ENCODE measurements at places on chromosomes 13 and 19.

DNA sequence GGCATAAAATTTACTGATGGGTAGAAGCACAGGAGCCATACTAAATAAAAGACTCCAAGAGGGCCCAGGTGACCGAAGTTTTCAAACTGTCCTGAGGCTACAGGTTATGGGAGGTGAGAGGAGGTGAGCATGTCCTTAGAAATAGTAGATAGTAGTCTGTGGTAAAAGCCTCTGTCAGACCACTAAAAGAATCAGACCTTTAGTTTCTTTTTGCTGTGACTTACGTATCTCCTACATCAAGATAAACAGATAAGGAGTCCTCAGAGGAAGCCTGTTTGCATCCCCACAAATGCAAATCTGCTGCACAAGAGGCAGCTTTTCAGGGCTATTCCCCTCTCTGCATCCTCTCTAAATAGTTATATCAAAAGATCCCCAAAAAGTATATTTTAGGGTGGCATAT lies 711.6 kb upstream of the SLITRK6 start:
- DNase-seq, result no peak

GRCh38 chr19:44847144-44848035 lies 1.3 kb downstream of the NECTIN2 start:
- DNase-seq, result no peak

DNA sequence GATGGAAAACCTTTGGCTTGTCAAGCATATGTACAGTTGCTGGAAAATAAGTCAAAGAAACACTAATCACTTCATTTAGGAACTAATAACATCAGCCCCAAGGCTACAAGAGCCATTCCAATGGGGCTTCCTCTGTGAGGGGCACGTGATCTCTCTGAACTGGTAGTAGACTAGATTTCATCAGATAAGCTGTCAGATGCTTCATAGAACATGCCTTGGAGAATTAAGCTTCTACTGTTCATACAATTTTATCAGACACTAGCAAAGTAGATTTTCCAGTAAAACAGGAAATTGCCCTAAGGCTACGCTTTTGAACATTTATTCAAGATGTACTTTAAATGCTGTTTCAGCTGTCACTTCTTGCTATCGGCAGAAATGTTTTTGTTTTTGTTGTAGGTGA lies 107.8 kb downstream of the EDNRB start:
- DNase-seq, result no peak

GRCh38 chr19:17058236-17058635 lies 17.0 kb downstream of the HAUS8 start:
- no peak for DNase-seq

DNA sequence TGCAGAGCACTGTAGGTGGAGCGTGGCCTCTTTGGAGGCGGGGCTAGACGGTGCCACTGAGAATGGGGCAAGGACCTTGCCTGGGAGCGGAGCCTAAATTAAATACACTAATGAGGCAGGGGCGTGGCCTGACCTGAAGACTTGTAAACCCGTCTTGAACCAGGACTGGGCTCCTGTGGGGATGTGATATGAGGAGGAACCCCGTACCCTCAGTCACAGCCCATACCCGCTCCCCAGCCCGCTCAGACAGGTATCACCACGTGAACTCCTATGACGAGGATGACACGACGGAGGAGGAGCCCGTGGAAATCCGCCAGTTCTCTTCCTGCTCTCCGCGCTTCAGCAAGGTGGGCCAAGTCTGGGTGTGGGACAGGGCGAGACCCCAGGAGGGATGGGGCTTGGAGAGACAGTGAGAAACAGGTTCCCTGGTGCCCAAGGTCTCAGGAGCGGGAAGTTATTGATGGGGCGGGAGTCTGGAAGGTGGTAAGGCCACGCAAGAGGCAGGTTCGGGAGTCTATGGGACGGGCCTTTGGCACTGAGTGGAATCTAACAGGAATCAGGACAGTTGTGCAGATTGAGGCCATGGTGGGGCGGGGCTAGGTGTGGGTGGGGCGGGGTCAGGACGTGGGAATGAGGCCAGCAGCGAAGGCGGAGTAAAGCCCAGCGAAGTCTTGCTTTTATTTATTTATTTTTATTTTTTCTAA lies 14.7 kb downstream of the DNASE2 start:
- DNase-seq, result no peak

- DNase-seq, result no peak
Observed at GRCh38 chr13:53885997-53886396, 857.4 kb downstream of the OLFM4 start.

GRCh38 chr13:77628170-77628569 lies 69.3 kb upstream of the SLAIN1 start:
- no peak for DNase-seq

DNA sequence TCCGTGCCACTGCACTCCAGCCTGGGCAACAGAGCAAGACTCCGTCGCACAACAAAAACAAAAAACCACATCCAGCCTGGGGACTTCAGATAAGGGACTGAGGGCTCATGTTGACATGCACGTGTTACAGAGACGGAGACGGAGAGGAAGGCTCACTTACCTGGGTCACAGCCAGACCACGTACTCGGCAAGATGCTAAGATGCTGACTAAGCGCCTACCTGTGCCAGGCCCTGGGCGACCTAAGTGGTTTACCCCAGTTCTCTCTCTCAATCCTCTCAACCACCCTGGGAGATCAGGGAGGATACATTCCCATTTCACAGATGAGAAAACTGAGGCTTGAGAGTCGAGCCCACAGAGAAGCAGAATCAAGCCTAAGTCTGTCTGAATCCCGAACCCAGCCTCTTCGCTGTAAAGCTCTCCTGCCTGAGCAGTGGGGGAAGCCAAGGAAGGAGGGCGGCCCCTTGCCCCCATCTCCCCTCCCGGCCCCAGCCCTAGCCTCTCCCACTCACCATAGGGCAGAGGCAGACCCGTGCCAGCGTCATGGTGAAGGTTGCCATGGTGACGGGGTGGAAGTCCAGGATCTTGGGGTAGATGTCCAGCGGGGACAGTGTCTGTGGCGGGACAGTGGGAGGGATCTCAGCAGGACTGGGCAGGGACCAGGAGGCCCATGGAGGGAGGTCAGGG lies 13.5 kb downstream of the ERCC2 start:
- no peak for DNase-seq

DNA sequence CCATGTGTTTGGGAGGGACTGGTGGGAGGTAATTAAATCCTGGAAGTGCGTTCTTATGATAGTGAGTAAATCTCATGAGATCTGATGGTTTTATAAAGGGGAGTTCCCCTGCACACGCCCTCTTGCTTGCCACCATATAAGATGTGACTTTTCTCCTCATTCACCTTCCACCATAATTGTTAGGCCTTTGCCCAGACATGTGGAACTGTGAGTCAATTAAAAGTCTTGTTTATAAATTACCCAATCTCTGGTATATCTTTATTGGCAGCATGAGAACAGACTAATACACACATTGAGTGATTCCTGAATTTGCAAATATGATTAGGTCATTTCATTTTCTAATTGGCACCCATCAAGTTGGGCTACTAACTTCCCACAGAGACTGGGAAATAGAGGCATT lies 977.2 kb downstream of the SLITRK1 start:
- DNase-seq, result no peak

GRCh38 chr19:14073925-14074838 lies 1.6 kb downstream of the MISP3 start:
- DNase-seq, result no peak

- no peak for DNase-seq
Observed at GRCh38 chr19:1518471-1518870, 5.4 kb upstream of the PLK5 start.

- no peak for DNase-seq
Observed at GRCh38 chr13:41460930-41461329, 3.6 kb downstream of the RGCC start.

DNA sequence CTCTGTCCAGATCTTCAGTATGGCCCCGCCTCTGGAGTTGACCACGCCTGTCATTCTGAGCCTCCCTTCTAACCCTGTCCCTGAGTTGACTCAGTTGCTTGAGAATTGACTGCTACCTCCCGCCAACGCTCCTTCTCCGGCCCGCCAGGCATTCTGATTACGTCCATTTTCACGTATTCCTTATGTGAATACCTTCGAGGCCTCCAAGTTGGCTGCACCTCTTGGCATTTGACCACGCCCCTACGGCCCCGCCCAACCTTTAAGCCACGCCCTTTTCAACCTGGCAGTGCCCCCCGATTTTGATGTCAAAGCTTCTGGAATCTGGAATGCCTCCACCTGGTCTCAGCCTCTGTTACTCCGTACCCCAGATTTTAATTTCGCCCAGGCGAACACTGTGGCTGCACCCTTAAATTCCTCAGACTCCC lies 1.7 kb upstream of the EML2 start:
- DNase-seq, result no peak

GRCh38 chr13:111663953-111664421 lies 343.5 kb downstream of the TEX29 start:
- no peak for DNase-seq

DNA sequence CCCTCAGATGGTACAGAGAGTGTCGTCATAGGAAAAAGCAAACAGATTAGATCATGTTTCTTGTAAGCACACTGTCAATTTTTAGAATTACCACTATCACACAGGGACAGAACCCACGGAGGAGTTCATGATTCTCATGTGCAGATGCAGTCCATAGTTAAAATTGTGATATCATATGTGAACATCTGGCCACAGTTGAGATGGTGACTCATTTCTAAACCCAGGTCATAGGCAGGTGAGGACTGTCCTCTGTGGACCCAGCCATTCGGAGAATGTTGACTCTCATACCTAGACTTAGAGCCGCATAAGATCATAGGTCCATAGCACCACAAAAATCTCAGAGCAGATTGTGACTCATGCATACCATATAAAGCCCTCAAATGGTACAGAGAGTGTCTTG lies 17.8 kb upstream of the ZNF730 start:
- no peak for DNase-seq

DNA sequence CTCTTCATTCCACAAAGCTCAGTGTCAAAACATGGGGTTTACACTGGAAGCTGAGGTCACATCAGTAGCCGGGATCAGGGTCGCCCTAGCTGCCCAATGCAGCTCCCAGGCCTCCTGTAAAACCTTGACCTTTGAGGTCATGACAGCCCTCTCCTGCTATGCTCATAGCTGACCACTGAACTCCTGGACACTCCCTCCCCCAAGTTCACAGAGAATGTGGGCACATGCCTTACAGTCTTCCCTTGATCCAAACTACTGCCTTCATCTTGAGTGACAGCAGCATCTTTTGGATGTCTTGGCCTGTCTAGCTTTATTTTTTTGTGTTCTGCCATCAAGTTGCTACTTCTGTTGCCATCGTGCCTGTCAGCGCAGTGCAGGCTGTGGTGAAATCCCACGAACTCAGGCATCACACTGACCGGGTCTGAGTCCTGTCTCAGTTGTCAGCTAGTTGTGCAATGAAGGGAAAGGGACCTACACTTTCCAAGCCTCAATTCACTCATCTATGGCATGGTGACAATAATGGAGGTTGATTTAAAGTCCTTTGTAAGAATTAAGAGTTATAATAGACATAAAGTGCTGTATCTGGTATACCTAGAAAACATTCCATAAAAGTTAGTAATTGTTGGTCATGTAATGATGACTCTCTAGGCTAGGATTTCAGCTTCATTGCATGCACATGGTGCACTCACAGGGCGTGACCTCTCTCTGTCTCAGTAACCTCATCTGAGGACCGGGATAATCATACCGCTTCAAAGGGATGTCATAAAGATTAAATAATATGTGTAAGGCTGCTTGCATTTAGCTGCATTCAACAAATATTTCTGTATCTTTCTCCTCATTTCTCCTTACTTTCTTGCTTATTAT lies 16.4 kb upstream of the ALOX5AP start:
- DNase-seq, result no peak

- peak; percentile 76 for DNase-seq
Observed at GRCh38 chr13:49444524-49445395, 686 bp downstream of the SETDB2 start.

DNA sequence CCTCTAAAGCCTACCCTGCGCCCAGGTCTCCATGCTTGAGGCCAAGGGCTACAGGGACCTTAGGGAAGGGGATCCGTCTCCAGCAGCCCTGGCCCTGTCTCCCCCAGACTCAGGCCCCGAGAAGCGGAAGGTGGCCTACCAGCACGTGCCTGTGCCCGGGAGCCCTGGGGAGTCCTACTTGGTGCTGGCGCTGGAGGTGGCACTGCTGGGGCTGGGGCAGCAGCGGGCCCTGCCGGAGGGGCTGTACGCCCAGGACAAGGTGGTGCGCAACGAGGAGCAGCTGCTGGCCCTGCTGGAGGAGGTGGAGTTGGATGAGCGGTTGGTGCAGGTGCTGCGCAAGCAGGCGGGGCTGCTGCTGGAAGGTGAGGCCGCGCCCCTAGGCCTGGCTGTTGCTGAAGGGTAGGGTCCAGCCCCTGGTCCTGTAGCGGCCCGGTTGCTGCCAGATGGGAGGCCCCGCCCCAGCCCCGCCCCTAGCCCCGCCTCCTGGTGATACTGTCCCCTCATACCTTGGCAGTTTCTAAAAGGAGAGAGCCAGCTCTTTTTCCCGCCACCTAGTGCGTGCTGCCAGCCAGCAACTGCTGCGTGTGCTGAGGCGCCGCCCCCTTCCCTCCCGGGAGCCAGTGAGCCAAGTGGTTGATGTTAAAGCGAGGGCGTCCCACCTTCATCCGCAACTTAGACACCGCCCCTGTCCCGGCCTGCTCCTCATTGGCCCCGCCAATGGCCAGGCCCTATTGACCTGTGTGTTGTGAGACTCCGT lies 22.6 kb downstream of the ZSWIM4 start:
- DNase-seq, result no peak

DNA sequence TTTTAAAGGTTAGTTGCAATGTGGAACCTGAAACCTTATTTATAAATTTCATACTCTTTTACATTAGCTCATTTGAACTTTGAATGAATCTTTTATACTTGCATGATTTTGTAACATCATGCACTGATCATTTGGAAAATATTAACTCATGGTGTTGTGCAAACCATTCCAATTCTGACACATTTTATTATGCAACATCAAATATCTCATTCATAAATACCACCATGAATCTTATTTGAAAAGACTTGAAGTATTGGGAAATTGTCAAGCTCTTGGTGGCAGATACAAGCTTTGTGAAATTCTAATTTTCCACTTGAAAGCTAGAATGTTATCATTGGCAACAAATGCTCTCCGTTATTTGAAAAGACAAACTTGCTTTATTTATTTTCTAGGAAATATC lies 379.9 kb upstream of the PCDH20 start:
- no peak for DNase-seq

DNA sequence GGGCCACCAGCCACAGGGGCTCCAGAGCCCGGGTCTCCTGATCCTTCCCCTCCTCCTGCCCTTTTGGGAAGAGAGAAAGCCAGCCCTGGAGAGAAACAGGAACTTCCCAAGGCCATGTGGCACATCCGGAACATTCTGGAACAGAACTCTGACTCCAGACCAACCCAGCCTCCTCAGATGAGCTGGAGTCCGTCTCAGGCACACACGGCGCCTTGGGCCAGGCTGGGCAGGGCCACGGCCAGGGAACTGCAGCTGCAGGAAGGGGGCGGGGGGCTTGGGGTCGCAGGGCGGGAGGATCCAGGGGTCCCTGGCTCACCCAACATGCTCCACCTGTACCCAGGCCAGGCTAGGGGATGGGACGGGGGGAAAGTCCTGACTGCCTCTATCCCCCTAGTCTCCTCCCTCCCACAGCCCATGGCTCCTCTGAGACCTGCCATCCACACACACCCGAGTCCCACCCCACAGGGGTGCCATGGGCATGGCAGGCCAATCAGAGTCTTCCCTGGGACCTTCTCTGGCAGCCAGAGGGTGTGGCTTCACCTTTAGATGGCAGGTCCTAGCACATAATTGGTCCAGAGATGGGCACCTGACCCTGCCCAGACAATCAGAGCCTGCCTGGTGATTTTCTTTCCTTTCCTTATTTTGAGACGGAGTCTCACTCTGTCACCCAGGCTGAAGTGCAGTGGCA lies 22.9 kb downstream of the SBNO2 start:
- no peak for DNase-seq

- DNase-seq, result no peak
Observed at GRCh38 chr13:19680751-19681150, 47.3 kb downstream of the MPHOSPH8 start.

Measured in GDM1 (cell line).